ENCODE measurements at places on chromosomes 4 and X.

DNA sequence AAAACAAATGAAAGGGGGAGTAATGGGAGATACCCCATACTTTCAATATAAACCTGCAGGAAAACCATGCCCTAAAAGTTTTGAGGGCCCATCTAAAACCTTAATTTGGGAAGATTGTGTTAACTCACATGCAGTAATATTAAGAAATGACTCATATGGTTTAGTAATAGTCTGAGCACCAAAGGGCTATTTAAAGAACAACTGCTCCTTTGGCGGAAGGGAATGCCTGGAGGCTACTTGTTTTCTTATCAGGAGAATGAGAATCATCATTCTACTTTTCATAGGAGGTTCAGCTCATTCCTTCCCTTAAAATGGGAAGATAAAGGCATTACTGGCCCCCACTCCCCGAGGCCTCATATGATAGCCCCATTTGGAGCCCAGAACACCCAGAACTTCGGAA, 47.6 kb downstream of the SPIN3 start:
- DNase-seq, result no peak

GRCh38 chr4:55965585-55965984, 16.8 kb downstream of the CEP135 start:
- DNase-seq, result no peak

- no peak for DNase-seq
Observed at GRCh38 chr4:144646523-144647094, 653 bp downstream of the HHIP start.

DNA sequence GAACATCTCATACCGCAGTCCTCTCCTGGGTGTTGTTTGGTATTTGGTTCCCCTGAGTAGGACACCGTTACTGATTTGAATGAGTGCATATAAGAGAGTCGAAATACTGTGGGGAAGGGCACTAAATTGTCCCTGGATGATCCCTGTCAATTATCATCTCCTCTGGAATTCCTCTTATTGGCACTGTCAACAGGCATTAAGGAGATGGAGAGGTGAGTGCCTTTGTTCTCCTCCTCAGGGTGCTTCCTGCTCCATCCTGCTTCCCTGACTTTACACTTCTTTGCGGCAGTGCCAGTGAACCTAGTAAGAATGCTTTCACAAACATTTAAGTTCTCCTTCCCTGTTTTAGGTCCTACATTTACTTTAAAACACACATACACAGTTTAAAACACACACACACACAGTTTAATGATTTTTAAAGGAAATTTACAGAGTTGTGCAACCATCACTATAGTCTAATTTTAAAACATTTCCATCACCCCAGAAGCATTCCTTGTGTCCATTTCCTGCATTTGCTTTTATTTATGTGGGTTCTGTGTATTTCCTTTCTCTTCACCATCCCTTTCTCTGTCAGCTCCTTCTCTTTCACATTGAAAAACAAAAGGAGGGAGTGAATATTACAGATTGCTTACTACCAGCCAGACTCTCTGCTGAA, 20.9 kb upstream of the ZRSR2 start:
- no peak for DNase-seq

Data from NCI-H2081 treated with DMSO at 0.1 percent for 48 hours (cell line).